ENCODE measurements at places on chromosomes 3 and 15.

GRCh38 chr15:72230197-72231065, 559 bp downstream of the PKM start:
- peak; percentile 84 for DNase-seq

- DNase-seq, result no peak
Observed at GRCh38 chr3:139715743-139716360, 38.1 kb upstream of the NMNAT3 start.

DNA sequence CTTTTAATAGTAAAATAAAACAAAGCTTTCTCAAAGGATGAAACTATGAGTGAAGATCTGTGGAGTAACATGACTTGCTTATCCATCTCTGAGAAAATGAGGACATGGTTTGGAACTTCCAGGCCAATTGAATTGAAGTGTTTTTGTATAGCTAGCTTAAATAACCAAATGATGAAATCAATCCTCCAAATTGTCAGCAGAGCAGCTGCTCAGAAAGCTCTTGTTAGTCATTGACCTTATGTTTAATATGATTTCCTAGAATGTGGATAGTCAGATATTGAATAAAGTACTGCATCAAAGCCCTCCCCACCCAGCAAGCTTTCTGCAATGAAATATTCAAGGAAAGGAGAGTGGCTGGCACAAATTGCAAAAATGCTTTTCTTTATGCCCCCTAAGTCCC, 437.2 kb downstream of the MFSD1 start:
- no peak for DNase-seq

GRCh38 chr3:51934139-51934850, 7.4 kb downstream of the RRP9 start:
- no peak for DNase-seq

GRCh38 chr3:51929420-51930003, 12.2 kb downstream of the RRP9 start:
- peak; percentile 47 for DNase-seq

DNA sequence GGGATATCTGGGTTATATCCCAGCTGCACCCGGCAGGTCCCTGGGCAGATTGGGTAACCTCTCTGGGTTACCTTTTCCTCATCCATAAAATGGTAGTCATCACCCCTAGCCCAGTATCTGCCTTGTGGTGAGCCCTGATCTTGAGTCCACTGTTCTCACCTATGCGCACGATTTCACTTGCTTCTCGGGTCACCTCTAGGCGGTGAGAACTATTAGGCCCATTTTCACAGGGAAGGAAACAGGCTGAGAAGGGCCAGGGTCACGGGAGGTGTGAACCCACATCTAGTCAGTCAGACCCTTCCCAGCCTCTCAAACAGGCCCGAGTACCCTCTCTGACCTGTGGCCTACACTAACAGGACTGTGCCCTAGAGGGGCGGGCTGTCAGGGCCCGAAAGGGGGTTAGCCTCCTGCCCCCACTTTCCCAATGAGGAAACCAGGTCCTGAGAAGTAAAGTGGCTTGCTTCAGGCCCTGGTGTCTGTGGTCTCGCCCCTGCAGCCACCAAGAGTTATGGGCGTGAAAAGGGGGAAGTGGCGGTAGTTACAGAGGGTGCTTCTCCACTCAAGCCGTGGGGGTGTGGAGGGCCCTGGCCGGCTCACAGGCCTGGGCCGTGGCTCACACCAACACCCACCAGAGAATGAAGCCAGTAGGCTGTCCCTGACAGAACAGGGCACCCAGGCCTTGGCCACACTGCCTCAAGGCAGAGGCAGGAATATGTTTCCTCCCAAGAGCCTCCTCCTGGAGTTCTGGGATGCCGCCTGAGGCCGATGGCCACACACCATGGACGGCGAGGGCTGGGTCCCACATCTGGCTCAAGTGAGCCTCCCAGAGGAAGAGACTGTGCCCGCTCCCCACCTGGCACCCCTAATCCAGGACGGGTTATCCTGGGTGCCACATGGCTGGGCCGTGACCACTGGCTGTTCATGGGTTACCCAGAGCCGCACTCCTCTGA, 19.5 kb downstream of the PSTPIP1 start:
- DNase-seq, result no peak

DNA sequence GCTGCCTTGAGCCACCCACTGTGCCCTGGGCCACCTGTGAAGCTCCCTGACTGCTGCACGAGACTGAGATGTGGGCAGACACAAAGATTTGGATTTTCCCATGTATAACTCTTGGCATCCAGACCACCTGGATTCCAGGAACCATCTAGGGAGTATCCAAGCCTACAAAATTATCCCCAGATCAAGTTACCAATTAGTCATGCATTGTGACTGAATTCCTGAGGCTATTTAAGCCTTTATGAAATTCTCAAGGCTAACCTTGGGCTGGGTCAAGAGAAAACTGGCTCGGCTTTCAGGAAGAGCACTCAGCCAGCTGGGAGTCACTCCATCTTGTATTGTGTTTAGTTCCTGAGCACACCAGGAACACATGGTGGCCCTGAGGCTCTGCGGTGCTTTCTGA, 13.3 kb upstream of the ATP13A5 start:
- DNase-seq, result no peak

DNA sequence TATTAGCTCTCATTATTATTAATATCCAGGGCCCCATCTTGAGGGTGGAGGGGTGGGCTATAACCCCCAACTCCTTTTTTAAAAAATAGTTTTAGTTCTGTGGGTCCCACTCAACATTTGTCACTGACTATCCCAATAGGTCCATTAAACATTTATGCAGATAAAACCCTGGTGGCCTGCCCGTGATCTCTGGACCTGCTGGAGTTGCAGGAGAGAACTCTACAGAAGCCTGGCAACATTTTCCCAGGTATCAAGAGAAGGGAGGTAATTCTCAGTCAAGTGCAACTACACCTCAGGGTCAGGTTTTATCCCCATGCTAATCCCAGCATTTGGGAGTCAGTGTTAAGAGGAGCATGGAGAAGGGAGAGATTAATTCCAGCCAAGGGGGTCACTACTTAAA, 264.4 kb upstream of the PROK2 start:
- DNase-seq, result no peak

GRCh38 chr3:155790272-155790925, 15.7 kb downstream of the C3orf33 start:
- DNase-seq, result no peak

- DNase-seq, result no peak
Observed at GRCh38 chr3:70824078-70824477, 511.6 kb upstream of the MDFIC2 start.

- no peak for DNase-seq
Observed at GRCh38 chr3:89300981-89301380, 193.6 kb downstream of the EPHA3 start.

GRCh38 chr15:93018574-93018973, 70.4 kb downstream of the RGMA start:
- no peak for DNase-seq

DNA sequence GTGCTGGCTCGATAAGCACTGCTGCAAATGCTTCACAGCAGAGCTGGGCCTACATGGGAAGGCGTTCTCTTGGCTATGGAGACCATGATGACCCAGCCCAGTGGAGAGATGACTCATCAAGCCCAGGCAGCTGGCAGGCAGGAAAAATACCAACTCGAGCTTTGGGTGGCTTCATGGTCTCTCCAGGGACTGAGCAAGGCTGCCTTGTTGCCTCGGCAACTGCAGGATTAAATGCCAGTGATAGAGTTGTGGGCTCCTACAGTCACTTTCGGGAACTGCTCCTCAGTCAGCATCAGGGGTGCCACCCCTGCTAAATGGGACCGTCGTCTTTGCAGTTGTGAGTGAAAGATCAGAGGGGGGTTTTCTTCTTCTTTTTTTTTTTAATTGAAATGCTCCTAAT, 54.6 kb upstream of the MYZAP start:
- DNase-seq, result no peak

- no peak for DNase-seq
Observed at GRCh38 chr3:113096188-113096892, 105.6 kb downstream of the GTPBP8 start.

GRCh38 chr3:65605876-65606432, 432.8 kb downstream of the MAGI1 start:
- DNase-seq, result no peak

- no peak for DNase-seq
Observed at GRCh38 chr3:65811892-65812291, 226.8 kb downstream of the MAGI1 start.

DNA sequence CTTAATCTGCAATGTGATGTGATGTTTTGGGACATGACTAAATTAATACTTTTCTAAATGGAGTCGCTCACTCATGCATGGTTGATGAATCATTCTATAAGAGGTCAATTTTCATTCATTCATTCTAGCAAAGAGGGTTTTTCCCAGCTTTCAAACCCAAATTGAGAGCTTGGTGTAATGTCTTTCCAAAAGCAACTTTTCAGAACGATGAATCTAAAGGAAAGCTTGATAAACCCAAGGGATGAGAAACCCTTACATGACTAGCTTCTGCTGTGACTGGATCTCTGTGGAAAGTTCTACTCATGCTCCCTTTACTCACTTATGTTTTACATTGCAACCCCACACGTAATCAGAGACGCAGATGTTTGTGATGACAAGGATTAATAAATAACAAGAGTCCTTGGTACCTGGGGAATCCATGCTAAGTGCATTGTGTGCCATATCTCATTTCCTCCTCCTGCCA, 47.7 kb downstream of the PDZRN3 start:
- DNase-seq, result no peak

DNA sequence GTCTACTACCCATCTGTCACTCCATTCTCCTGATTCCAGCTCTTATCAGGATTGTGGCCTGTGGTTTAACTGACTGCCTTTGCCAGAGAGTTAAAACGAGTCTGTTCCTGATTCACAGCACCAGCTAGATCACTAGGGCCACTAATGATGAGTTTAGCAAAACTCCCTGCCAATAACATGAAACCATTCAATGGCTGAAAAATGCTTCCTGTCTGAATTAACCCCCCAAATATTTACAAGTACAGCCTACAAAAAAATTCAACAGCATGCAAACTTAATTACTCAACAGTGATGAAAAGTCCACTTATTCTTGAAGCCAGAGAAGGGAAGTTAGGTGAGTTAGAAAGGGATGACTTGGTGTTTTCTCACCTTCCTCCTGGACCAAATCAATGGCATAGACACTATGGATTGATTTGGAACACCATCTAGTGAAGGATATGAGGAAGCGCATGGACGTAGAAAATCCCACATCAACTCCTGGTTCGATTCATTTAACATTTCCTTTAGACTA, 141.4 kb downstream of the TGFBR2 start:
- DNase-seq, result peak; percentile 56

- peak; percentile 26 for DNase-seq
Observed at GRCh38 chr3:88003115-88003755, 55.6 kb downstream of the CGGBP1 start.

DNA sequence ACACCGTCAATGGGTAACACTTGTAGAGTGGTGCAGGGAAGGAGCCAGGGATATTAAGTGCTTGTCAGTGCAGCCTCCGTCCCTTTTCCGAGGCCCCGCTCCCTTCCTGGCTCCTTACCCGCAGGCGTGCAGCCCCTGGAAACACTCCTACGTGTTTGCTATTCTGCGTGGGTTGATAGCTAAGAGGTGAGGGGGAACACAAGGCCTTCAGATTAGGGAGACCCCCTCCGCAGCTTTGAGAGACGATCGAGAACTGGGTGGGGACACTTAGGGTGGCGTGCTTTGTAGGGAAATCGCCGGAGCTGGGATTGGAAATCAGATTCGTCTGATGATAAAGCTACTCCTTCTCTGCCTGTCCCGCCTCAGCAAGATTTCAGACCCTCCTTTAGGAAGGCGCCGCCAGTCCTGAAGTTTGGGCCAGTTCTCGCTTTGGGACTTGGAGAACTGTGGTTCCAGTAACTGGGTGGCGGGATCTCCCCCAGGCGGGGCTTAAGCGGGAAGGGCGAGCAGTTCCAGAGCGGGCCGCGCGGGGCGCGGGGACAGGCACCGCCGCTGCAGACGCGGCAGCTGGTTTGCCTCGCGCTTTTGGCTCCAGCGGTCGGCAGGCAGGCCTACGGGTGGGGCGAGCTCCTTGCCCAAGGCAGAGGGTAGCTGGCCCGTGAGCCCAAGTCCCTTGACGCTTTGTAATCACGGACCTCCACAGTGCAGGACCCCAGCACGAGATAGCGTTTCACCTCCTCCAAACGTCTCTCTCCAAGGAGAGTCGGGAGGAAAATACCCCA, 8.0 kb upstream of the FAM107A start:
- peak; percentile 78 for DNase-seq

GRCh38 chr3:136251511-136251910, 1.4 kb downstream of the PCCB start:
- no peak for DNase-seq

DNA sequence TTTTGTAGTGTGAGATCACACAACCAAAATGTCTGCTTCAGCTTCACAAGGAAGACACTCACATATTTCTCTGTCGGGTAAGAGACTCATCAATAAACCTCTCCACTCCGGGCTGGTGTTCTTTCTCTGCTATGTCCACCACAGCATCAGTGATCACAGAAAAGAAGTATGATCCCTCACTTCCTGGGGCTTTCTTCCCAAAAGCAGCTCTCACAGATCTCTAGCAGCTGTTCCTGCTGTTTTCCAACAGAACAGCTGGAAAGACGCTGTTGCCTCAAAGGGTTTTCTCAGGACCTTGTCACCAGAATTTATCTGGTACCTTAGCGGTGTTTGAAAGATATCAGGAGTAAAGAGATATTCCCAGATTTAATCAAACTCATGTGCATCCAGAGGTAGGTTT, 46.4 kb downstream of the GATM start:
- no peak for DNase-seq

DNA sequence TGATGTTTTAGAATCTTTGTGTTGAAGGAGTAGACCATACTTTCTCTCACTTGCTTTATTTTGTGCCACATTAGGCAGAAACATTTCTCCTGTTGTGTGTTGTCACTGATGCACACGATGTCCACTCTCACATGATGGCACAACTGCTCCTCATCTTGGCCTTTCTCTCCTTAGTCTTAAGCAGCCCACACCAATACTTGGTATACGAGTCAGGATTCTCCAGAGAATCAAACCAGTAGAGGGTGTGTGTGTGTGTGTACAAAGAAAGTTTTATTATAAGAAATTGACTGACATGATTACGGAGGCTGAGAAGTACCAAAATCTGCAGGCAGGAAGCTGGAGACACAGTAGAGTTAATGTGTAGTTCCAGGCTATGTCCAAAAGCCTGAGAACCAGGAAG, 187.1 kb downstream of the ALCAM start:
- no peak for DNase-seq

DNA sequence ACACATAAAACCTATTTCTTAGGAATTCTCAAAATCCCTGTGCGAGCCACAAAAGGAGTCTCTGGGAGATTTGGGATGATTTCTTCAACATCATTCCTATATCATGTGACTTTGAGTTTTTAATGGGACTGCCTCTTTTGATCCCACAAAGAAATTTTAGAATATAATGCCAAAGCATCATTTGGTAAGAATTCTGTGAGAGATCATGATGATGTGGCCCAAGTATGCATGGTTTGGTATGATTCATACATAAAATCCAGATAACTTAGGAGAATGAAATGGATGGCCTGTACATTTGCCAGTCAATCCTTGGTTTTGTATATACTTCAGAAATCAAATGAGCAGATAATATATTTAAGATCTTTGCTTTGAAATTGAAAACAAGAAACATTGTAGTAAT, 61.3 kb downstream of the UBE2E2 start:
- no peak for DNase-seq

DNA sequence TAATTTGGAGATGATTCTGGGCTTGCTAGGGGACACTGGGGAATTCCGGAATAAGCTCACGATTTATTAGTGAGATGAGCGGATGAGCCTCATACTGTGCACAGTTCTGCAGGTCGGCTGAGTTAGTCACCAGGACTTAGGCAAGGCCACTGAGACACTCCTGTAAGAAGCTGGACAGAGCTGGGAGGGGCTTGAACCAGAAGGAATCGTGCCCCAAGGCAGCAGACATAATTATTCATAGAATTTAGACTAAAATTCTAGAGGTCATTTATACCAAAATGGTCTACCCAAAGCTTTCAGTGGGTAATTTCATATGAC, 121.4 kb downstream of the VGLL4 start:
- DNase-seq, result no peak

All from HuH-7 (cell line).